ENCODE measurements at places on chromosomes 7 and 10. TPM values are rescaled to one million over a fixed set of nuclear protein-coding genes. Genes with fewer than 3 reads are reported as not detected.

The ENTPD7 gene
- total RNA-seq = 11.5 TPM

The NEUROG3 gene
- not detected for total RNA-seq

The LRWD1 gene
- 28.4 TPM for total RNA-seq

The UCMA gene
- not detected for total RNA-seq
